ENCODE measurements at places on chromosomes 2 and 18.

GRCh38 chr18:8623549-8624106 lies 14.4 kb downstream of the RAB12 start:
- DNase-seq, result peak; percentile 69

- no peak for DNase-seq
Measured at GRCh38 chr2:7338961-7339360, 421.7 kb downstream of the RNF144A start.

DNA sequence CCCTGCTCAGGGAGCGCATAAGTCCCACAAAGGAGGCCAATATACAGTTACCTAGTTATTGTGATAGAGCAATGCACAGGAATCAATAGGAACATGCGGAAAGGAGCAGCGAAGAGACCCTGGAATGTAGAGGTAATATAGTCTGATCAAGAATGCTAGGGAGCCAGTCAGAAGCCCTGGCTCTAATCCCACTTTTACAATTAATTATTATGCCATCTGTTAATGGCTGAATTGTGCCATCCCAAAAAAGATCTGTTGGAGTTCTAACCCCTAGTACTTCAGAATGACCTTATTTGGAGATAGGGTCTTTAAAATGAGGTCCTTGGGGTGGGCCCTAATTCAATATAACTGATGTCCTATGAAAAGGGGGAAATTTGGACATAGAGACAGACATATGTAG lies 7.7 kb upstream of the SPATS2L start:
- no peak for DNase-seq

GRCh38 chr2:51301381-51301780 lies 269.4 kb upstream of the NRXN1 start:
- DNase-seq, result no peak

- DNase-seq, result no peak
Measured at GRCh38 chr2:237258116-237258515, 155.8 kb downstream of the COL6A3 start.

GRCh38 chr2:38722271-38723061 lies 28.7 kb downstream of the SRSF7 start:
- no peak for DNase-seq

DNA sequence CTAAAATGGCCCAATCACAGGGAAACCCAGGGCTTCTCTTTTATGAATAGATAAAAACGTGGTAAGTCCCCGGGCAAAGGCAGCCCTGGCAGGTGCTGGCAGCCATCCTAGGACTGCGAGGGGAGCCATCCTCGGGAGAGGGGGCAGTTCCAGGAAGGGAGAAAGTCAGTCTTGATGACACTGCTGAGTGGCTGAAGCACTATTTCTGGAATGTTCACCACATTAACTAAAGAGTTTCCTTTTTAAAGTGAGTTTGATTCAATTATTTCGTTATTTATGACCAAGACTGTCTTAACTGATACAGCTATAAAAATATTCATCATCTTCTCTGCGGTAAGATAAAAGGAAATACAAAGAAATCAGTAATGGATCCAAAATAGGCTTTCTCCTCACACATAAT lies 20.4 kb downstream of the TTR start:
- DNase-seq, result no peak

- no peak for DNase-seq
Measured at GRCh38 chr2:234754126-234754525, 197.7 kb upstream of the SH3BP4 start.

- no peak for DNase-seq
Measured at GRCh38 chr18:4844320-4844719, 352.7 kb downstream of the AKAIN1 start.

DNA sequence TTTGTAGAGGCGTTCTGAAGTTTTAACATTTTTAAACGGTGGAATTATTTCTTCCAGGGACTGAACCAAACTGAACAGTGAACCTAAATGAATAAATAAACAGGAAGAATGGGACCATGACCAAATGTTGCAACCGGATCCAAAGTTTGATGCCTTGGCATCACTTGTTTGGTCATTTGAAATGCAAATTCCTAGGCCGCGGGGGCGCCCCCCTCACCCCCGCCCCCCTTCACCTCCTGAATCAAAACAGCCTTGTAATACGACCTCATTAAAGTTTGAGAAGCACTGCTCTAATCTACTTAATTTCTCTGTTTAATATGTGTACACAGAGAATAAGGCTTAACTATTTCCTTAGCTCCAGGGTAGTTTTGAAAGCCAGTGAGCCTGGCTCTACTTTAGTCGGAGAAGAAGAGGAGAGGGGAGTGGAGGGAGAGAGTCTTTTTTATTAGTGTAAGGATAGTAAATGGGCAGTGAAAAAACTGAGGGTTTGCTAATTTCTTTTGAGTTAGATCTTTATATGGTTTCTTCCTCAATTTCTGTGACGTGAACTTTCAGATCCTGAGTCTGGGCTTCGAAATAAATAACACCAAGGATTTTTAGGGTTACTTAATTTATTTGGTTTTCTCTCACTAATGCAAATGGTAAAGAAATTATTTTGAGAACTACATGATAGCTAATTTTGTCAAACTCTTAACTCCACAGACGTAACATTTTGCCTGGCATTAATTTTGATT lies 5.7 kb downstream of the C2orf80 start:
- no peak for DNase-seq

DNA sequence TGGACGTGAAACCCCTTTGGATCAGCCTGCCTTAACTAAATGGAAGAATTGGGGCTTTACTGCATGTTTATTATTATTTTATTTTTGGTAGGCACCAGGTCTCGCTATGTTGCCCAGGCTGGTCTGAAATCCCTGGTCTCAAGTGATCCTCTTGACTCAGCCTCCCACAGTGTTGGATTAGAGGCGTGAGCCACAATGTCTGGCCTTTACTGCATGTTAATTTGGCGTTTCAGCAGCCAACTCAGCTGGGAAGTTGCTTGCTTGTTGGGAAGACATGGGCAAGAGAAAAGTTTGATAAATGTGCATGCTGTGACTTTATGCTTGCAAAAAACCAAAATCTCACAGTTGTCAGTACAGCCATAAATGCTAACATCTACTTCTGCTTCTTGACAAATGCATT lies 105.1 kb downstream of the FMNL2 start:
- DNase-seq, result no peak

DNA sequence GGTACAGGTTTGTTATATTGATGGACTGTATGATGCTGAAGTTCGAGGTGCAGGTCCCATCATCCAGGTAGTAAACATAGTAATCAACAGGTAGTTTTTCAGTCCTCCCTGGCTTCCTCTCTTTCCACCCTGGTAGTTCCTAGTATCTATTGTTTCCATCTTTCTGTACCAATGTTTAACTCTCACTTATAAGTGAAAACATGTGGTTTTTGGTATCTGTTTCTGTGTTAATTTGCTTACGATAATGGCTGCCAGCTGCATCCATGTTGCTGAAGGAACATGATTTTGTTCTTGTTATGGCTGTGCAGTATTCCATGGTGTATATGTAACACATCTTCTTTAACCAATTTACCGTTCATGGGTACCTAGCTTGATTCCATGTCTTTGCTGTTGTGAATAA lies 69.6 kb upstream of the LRRTM1 start:
- DNase-seq, result no peak

DNA sequence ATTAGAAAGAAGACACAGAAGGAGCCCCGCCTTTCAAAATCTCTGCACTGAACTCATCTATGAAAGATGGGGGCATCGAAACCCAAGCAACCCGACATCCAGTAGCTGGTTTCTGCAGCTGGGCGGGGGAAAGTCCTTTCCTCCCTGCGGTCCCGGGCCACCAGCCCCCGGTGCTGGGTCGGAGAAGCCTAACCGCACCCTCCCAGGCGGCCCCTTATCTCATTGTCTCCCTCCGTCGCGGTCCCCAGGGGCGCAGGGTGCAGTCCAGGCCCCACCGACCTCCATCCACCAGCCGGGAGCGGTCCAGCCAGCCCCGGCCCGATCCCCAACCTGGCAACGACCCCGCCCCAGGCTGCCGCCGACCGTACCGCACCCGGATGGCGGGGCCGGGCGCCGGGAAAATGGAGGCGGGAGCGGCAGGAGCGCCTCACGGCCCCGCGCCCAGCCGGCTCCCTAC lies 452 bp downstream of the RAPH1 start:
- peak; percentile 63 for DNase-seq

GRCh38 chr2:150609831-150610582 lies 122.5 kb upstream of the RND3 start:
- DNase-seq, result no peak

GRCh38 chr2:64008434-64009009 lies 10.7 kb downstream of the VPS54 start:
- no peak for DNase-seq
